Kidney (tissue), 22 donors: ENCODE measurements at places on chromosomes 2 and 18. TPM values are rescaled to one million over a fixed set of nuclear protein-coding genes. Genes with fewer than 3 reads are reported as not detected.

DNA sequence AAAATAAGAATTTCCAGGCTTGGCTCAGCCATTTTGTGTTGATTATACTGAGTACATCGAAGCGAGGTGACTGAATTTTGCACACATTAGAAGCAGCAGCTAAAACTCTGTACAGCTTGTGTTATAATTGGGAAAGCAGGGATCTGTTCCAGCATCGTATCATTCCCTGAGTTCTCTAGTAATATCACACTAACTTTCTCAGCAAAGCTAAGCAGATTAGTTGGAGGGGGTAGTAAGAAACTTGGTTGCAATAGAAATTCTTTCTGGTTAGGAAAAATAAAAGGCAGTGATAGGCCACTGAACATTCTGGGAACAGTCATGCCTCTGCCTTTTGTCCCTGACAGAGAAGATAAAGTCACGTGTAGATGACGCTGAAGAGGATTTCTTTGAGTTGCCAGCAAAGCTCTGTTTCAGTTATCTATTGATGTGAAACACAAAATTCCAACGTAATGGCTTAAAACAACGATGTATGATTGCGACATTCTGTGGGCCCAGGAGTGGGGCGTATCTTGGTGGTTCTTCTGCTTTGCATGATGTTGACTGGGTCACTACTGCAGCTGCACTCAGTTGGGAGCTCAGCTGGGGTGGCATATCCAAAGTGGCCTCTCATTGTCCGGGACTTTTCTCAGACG lies 202.1 kb upstream of the MEX3C start:
- H3K27ac ChIP-seq: no peak overlapping the region
- no peaks in the 10 kb centered on the region for H3K27me3 ChIP-seq
- no peaks in the 10 kb centered on the region for H3K4me1 ChIP-seq

DNA sequence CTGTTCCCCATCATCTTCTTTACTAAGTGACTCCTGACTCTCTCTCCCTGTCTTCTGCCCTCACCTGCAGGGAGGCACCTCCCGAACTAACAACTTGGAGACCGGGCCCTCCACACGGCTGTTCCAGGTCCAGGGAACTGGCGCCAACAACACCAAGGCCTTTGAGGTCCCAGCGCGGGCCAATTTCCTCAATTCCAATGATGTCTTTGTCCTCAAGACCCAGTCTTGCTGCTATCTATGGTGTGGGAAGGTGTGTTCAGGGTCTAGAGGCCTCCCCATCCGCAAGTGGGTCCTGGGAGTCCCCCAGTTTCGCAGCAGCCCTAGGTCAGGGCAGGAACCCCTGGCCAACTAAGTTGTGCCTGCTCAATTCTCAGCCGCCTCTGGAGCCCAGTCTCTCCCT lies 15.5 kb downstream of the VIL1 start:
- H3K36me3 ChIP-seq: no peaks in the 10 kb centered on the region
- no peak for DNase-seq
- no peaks in the 10 kb centered on the region for H3K27me3 ChIP-seq
- H3K4me3 ChIP-seq: no peak overlapping the region
- no peaks in the 10 kb centered on the region for H3K4me1 ChIP-seq

HAAO gene
- total RNA-seq: 16.2 TPM

REG3A gene
- not detected for total RNA-seq

- no peaks in the 10 kb centered on the region for H3K36me3 ChIP-seq
- H3K4me3 ChIP-seq: no peak overlapping the region
- H3K27me3 ChIP-seq: no peaks in the 10 kb centered on the region
- H3K4me1 ChIP-seq: no peaks in the 10 kb centered on the region
- DNase-seq: no peak
- H3K27ac ChIP-seq: peak overlapping the region; percentile 13
Observed at GRCh38 chr2:48527226-48527885, 2.6 kb upstream of the STON1 start.

LYG1 gene
- 21.0 TPM for total RNA-seq

DNA sequence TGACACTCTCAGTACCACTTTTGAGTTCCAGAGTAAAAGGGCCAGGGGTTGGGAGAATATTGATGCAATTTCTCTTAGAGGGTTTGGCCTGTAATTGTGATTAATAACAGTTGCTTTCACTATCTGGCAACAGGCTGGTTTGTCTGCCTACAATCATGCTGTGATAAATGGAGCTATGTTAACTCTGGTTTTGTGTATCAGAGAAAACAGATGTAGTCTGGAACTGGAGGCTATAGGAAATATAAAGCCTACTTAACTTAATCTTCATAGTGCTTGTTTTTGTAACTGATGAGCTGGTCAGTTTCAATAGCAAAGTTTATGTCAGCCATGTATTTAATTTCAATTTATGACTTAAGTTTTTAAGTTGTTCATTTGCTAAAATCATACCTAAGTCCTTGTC lies 138.0 kb downstream of the AGPS start:
- no peak overlapping the region for H3K4me3 ChIP-seq
- no peak overlapping the region for H3K27ac ChIP-seq
- H3K27me3 ChIP-seq: no peaks in the 10 kb centered on the region
- no peak for DNase-seq
- H3K36me3 ChIP-seq: no peaks in the 10 kb centered on the region

GRCh38 chr2:85853499-85854165 lies 35.2 kb downstream of the ST3GAL5 start:
- H3K27ac ChIP-seq: peak overlapping the region; percentile 79
- no peaks in the 10 kb centered on the region for H3K27me3 ChIP-seq
- DNase-seq: no peak
- peaks cover 4% of the 10 kb centered on the region for H3K4me1 ChIP-seq

DNA sequence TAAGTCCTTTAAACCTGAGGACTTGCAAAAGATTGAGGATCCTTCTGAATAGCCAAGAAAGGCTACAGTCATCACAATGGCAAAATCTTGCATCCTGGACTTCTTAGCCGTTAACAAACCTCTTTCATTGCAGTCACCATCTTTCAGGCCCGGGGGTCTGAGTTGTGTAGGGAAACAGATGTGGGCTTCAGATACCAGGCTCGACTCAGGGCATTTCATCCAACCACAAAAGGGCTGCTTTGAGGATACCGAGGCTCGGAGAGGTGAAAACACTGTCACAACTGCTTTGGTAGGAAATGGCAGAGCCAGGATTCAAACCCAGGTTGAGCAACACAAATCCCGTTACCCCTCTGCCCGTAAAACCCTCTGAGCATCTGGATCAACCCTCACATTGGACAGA lies 147.4 kb downstream of the TFCP2L1 start:
- DNase-seq: no peak
- H3K27ac ChIP-seq: no peak overlapping the region
- no peaks in the 10 kb centered on the region for H3K27me3 ChIP-seq
- H3K36me3 ChIP-seq: no peaks in the 10 kb centered on the region
- H3K4me1 ChIP-seq: no peaks in the 10 kb centered on the region

RBFA gene
- total RNA-seq: 21.4 TPM

TBR1 gene
- total RNA-seq: not detected

- no peak for DNase-seq
- no peak overlapping the region for H3K27ac ChIP-seq
- no peaks in the 10 kb centered on the region for H3K36me3 ChIP-seq
- no peaks in the 10 kb centered on the region for H3K27me3 ChIP-seq
Observed at GRCh38 chr2:196934672-196935071, 8.2 kb upstream of the PGAP1 start.

PLEK gene
- total RNA-seq: 17.3 TPM

DNA sequence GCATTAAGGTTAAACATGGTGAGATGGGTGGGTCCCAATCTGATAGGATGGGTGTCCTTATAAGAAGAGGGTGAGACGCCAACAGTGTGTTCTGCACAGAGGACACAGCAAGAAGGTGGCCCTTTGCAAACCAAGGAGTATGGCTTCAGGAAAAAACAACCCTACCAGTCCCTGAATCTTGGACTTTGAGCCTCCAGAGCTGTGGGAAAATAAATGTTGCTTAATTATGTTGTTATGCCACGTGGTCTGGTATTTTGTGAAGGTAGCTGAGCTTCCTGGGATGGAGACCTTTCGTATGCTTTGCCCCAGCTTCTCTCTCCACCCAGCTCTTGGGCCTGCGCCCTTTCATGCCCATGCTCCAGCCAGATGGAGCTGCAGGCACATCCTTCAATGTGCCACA lies 114.2 kb upstream of the EPC2 start:
- DNase-seq: no peak
- H3K4me3 ChIP-seq: no peak overlapping the region
- no peaks in the 10 kb centered on the region for H3K36me3 ChIP-seq
- no peaks in the 10 kb centered on the region for H3K27me3 ChIP-seq

DNA sequence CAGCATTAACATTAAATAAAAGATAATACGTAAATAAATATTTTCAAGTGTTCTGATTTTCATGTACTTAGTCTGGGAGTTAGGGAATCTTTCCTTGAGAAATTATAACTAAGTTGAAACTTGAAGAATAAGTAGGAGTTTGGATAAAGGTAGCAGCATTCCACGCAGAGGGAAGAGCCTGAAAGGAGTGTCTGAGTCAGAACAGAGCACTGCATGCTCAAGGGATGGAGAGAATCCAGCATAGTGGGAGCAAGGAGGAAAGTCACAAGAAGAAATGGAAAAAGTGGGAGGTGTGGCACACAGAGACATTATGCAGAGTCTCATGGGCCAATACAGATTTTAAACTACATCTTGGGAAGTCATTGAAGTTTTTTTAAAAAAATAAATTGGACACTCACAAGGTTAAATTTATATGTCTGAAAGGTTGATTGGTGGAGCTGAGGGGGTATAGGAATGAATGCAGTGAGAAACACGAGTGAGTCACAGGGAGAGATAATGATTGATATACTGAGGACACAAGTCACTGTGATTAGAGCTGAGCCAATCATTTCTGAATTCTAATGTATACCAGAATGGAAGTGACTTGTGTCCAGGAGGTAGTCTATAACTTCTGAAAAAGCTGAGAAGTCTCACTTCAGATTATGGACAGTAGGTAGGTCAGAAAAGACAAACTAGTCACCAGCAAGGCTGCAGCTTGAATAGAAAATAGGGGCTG lies 66.9 kb downstream of the ICOS start:
- no peaks in the 10 kb centered on the region for H3K27me3 ChIP-seq
- no peaks in the 10 kb centered on the region for H3K4me1 ChIP-seq
- H3K4me3 ChIP-seq: no peak overlapping the region
- H3K36me3 ChIP-seq: no peaks in the 10 kb centered on the region

CFAP221 gene
- 58.7 TPM for total RNA-seq

DNA sequence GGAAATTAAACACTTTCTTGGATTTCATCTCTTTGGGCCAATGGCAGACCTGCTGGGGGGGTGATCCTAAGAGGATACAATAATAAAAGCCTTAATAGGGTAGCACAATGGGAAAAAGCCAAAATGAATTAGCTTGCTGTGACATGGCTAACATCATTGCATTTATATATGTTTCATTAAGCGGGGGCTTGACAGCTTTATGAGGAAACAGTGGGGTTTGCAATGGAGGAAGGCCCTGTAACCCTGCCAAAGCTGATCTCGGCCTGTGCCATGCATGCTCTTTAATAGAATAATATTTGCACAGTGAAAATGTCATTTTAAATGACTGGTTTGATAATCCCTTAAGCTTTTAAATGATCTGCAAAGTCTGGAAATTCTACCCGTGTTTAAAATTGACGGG lies 291.5 kb downstream of the SLC4A3 start:
- H3K36me3 ChIP-seq: no peaks in the 10 kb centered on the region
- DNase-seq: no peak
- no peak overlapping the region for H3K27ac ChIP-seq

DNA sequence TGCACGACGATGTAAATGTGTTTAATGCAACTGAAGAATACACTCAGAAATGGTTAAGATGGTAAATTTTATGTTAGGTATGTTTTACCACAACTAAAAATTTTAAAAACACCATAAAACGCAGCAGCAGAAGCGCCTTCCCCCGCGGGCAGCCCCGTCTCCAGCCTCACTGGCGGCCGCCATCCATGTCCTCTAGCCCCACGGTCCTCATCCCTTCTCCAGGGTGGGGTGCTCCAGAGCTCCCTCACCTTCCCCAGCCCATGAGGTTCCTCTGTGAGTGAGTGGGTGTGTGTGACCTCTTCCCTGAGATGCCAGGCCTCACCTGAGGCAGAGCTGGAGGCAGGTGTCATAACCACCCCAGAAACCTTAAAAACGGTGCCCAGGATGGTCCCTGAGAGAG lies 17.0 kb downstream of the INHBB start:
- H3K27me3 ChIP-seq: no peaks in the 10 kb centered on the region
- no peaks in the 10 kb centered on the region for H3K36me3 ChIP-seq
- H3K27ac ChIP-seq: no peak overlapping the region
- no peaks in the 10 kb centered on the region for H3K4me1 ChIP-seq
- DNase-seq: no peak

DNA sequence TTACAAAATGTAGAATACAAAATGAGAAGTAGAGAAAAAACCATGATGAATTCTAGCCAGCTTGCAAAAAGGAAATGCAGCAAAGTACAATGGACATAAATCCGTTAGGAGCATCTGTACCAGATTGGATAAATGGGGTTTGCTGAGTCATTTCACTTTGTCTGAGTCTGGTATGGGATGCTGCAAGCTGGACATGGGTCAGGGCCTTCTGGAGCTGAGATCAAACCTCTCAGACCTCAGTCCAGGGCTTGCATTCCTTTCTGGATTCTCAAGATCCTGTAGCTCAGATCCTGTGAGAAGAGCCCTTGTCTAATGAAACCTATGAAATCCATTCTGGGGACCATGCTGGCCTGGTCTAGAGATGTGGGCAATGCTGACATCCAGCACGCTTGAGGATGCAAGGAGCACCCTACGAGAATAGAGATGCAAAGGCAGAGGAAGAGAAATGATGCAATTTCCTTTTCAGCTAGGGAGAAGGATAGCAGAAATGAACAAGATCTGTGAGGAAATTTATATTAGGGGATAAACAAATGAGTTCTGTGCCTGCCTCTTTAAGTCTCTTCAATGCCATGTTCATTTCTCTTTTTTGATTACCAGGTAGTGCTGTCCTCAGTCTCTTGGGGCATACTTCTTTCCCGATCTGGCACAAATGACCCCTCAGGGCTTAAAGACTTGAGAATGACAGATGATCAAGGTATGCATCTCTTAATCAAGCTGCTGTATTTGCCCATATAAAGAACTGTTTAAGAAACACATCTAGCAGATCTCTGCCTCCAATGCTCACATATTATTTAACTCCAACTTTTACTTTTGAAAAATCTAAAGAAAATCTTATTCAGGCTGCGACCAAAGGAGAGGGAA lies 230.4 kb downstream of the MEIS1 start:
- no peaks in the 10 kb centered on the region for H3K36me3 ChIP-seq
- H3K4me3 ChIP-seq: no peak overlapping the region
- H3K27ac ChIP-seq: no peak overlapping the region

DNA sequence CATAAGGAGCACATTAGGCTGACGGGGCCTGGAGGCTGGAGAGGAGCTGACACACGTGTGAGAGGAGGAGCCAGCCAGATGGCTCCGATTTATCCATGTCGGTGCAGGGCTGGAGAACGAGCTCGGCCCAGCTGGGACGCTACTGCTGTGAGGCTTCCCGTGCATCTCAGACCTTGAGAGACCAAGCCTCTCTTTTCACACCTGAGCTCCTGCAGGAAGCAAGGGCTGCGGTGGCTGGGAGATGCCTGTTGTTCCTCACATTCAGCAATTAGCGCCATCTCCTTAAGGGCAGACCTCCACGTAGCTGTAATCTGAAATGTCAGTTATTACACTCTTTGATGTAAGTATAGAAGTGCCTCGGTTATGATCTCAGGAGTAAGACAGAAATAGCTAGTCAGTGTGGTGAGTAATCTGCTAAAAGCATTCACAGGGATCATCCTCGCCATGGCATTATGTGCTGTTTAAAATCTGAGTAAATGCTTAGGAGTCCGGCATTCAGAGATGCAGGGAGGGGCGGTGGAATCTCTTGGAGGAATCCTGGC lies 107.9 kb downstream of the PRKCE start:
- no peaks in the 10 kb centered on the region for H3K36me3 ChIP-seq
- no peak overlapping the region for H3K4me3 ChIP-seq
- H3K4me1 ChIP-seq: no peaks in the 10 kb centered on the region
- no peak overlapping the region for H3K27ac ChIP-seq
